ENCODE measurements at places on chromosomes 12 and 14.

DNA sequence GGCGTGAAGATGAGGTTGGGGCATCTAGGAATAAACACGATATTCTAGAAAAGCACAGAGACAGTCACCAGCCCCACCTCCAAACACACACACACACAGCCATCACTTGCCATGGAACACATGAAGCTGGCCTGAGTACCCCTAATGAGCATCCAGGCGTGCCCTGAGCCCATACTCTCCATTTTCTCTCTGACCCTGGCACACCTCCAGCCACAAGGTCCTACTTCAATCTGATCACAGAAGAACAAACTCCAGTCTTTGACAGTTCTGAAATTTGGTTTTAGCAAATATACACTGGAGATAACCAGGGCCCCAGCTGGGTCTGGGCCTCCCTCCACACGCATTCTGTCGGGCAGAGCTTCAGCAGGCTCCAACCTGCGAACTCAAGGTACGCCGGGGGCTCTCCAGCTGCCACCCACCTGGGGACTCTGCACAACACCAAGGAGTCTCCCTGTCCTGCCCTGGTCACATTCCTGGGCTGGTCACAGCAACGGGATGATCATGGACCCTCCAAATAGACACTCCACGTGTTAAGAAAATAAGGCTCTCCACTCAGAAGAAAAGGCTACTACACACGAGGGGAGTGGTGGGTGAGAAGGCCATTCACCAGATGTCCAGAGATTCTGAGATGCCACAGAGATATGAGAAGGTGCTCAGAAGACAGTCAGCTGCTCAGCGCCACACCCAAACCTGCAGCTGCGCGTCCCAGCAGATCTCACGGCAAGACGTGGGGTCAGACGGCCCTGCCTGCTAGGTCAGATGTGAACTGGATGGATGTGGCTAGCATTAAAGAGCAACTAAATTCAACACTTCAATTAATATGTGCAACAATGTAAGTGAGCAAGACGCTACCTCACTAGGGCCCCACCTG, 57.0 kb upstream of the PNMA1 start:
- DNase-seq: no peak

DNA sequence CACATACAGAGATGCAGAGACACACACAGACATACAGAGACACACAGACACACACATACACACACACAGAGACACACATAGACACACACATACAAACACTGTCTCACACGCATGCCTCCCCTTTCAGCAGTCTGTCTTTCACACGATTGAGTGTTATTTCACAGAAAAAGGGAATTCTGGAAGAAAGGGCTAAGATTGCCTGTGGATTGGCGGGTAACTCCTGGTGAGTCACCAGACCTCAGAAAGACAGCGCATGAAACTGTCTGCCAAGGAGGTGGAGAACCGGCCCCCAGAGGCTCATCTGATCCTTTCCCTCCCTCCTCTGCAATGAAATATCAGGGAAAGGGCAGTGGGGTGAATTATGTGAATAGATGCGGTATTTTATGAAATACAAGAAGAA, 127.2 kb upstream of the GSC start:
- DNase-seq: no peak

GRCh38 chr12:58420503-58420902, 479.1 kb downstream of the ATP23 start:
- DNase-seq: no peak

DNA sequence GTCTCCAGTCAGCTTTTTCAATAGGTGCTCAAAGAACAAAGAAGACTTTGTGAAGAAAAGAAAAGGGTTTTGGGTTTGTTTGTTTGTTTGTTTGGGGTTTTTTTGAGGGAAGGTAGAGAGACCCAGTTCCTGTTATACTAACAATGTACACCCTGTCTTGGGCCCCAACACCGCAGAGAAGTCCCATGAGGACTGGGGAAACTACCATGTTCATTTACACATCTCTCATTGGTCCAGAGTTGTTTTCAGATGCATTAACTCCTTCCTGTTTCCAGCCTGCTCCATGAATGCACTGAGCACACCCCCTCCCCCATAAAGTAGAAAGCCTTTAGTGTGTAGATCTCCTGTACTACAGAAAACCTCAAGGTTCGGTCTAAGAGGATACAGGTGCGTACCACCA, 51.1 kb upstream of the SLC8A3 start:
- DNase-seq: no peak

GRCh38 chr12:5665615-5666014, 233.7 kb downstream of the NTF3 start:
- DNase-seq: no peak

GRCh38 chr14:64174922-64175782, 119.0 kb downstream of the ESR2 start:
- no peak for DNase-seq

DNA sequence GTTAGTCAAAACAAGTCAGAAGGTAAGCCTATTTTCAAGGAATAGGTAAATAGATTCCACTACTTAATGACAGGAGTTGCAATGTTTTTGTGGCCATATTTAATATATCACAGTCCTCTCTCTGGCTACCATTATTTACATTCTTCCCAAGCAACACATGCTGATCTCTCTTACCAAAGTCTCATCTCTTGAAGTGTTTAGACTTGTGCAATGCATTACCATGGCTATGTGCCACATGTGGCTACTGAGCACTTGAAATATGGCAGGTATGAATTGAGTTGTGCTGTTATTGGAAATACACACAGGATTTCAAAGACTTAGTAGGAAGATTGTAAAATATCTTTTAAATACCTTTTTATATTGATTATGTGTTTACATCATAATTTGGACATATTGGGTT, 262.4 kb upstream of the PDE3A start:
- no peak for DNase-seq

GRCh38 chr12:6652391-6652790, 5.2 kb upstream of the ACRBP start:
- DNase-seq: no peak

DNA sequence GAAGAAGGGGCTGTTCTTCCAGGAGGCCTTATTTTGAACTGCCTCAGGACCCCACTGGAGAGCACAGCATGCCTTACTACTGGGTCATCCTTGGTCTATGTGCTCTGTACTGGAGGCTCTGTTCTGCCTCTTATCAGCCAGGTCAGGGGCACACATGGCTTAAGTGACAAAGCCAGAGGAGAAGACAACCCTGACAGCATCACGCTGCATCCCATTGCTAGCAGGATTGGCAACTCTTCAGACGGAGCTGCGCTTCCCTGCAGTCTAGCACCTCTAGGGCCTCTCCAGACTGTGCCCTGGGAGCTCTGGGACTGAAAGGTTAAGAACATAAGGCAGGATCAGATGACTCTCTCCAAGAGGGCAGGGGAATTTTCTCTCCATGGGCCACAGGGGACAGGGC, 17.3 kb upstream of the TIGAR start:
- DNase-seq: no peak

- no peak for DNase-seq
Measured at GRCh38 chr12:45828402-45828801, 98.9 kb downstream of the ARID2 start.

GRCh38 chr14:71119832-71120231, 212.6 kb downstream of the PCNX1 start:
- no peak for DNase-seq

DNA sequence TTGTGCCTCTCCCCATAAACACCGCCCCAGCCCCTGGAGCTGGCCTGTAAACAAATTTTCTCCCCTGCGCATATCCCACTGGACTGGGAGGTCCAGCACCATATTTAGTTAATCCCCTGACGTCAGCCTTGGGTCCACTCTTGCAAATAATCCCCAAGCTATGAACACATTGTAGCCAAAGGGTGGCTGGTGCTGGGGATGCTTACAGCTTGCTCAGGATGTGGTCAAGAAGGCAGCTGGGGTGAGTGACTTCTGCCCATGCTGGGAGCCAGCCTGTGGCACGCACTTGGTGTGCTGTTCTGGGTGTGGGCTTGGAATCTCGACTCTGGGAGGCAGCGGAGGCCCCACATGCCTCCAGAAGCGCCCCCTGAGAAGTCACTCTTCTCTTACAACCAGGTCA, 32.1 kb downstream of the CMKLR1 start:
- DNase-seq: no peak

DNA sequence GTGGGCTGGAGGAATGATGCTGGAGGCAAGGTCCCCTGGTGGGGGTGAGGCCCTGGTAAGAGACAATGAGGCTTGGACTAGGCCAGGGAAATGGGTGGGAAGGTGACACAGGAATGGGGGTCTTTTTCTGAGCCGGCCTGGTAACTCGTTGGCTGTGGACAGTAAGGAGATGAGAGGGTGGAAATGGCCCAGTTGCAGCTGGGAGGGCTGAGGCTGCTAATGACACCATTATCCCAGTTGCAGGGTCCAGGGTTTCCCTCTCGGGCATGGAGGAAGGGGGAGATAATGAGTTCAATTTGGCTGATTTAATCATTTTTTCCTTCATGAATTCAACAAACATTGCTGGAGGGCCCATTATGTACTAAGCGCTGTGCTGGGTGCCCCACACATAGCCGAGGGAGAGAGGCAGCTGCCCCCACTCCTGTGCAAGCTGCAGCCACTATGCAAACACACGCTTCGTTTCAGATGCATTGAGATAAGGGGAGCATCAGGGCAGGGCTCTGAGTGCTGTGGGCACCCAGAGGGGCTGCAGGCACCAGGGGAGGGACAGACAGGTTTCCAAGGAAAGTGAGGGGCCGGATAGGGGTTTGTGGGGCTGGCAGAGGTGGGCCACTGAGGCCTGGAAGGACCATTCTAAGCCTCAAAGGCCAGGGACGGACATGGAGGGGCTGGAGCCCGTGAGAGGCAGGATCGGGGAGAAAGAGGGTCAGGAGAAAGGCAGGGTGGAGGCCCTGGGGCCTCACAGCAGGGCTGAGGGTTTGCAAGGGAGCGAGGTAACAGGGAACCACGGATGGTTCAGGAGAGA, 43.2 kb upstream of the MEG3 start:
- no peak for DNase-seq

GRCh38 chr14:91032248-91032647, 28.2 kb downstream of the RPS6KA5 start:
- DNase-seq: no peak

GRCh38 chr12:47983541-47984115, 20.2 kb downstream of the TMEM106C start:
- no peak for DNase-seq

GRCh38 chr14:28157887-28158791, 608.4 kb upstream of the FOXG1 start:
- DNase-seq: no peak

DNA sequence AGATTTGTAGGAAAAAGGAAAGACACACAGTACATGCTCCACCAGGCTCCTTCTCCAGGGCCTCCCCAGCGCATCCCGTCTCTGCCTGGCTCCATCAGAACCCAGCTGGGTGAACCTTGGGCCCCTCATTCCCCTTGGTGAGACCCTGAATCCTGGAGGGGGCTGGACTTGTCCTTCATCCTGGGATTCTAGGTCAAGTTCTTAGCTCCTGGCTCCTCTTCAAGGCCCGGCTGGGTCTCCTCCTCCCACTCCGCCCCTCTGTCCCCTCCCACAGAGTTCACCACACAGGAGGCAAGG, 49.2 kb downstream of the PSMA6 start:
- no peak for DNase-seq

- no peak for DNase-seq
Measured at GRCh38 chr12:2338991-2339431, 286.2 kb downstream of the CACNA1C start.

DNA sequence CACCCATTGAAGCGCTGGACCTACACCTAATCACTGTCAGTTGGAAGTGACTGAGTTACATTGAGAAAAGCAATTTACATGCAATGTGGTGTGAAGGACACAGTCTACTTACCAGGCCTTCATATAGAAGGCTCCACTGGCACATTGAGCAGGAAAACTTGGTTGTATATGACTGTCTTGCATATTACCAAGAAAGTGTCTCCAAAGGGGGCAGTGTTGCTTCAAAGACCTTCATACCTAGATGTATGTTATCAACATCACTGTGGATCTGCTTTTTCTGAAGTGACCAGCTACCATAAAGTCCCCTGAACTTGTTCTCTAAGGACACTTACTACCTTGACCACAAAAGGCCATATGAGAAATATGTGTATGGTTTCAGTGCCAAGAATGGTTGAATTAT, 64.1 kb downstream of the NELL2 start:
- DNase-seq: no peak

DNA sequence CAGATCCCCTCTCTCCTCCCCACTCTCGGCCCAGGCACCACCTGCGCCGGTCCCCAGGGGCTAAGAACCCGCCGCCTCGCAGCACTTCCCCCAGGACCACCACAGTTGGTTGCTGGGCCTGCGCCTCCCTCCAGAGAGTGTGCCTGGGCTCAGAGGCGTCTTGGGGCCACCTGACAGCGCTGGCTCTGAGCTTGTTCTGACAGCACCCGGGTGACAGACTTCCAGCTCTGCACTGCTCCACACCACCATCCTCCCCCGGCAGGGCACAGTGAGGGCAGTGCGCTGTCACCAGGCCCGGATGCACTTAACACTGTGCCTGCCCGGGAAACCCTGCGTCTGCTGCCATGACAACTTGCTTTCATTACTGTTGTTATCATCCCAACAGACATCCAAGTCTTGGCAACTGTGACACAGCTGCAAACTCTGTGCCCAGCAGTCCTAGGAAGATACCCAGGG, 6.6 kb downstream of the BRF1 start:
- DNase-seq: no peak

GRCh38 chr14:32702562-32702961, 236.1 kb upstream of the NPAS3 start:
- no peak for DNase-seq

DNA sequence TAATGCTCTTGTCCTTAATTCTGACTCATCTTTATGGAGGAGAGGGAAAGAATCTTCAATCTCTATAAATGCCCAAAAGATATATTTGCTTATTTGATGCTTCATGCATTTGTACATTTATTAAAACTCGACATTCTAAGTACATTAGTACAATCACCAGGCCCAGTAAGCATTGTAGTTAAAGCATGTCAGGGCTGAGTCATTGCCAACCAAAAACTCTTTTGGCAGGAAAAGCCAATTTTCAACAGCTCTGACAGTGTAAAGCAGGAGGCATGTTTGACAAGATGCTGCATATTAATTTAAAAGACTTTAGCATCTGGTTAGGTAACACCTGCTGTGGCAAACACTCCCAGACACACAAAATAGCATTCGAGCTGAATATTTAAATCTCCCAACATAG, 290.9 kb downstream of the PPFIA2 start:
- DNase-seq: no peak

- DNase-seq: no peak
Measured at GRCh38 chr14:63853831-63854293, 1.1 kb downstream of the SYNE2 start.

GRCh38 chr12:131542351-131542750, 168.5 kb upstream of the SFSWAP start:
- no peak for DNase-seq

DNA sequence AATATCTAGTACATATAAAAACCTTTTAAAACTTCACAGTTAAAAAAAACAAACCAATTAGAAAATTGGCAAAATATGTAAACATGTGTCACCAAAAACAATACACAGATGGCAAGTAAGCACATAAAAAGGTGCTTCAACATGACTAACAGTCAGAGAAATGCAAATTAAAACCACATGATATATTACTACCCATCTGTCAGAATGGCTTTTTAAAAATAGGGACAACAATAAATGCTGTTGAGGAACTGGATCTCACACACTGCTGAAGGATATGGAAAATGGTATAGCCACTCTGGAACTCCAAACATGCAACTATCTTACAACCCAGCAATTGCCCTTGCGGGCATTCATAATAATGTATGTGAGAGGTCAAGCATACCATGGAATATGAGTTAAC, 1153.6 kb downstream of the FLRT2 start:
- DNase-seq: no peak

- no peak for DNase-seq
Measured at GRCh38 chr12:65993173-65993572, 137.4 kb downstream of the LLPH start.

- DNase-seq: no peak
Measured at GRCh38 chr14:77859934-77860570, 60.1 kb downstream of the ADCK1 start.
